ENCODE measurements at places on chromosomes 3 and 15. TPM values are rescaled to one million over a fixed set of nuclear protein-coding genes. Genes with fewer than 3 reads are reported as not detected.

DNA sequence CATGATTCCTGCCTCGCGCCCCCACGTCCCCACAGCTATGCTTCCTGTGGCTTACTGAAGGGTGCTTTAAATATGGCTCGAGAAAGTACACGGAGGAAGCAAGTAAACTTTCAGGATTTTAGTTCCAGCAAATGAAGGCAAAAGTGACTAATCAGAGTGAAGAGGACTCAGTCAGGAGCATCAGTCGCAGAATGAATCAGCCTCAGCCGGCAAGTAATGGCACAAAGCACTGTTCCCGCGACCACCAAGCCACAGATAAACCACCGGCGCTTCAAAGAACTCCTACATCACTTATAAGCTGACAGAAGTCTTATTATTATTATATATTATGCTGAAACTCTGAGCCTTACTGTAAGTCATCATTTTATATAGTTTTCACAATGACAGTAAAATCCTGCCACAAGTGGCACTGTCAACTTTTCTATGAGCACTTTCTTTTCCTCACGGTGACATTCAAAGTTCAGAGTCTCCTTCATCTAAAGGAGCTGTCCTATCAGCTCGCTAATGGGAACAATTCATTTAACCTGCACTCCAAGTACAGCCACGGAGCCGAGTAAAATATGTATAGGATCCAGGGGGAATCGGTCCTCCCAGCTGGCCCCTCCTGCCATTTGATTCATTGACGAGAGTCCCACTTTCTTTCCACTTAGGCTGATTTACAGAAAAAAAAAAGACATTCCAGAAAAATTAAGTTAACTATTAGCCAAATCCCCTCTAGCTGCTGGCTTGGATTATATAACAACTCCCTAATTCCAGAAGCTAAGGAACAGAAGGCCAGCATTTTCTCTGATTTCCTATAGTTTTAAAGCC lies 217.0 kb upstream of the ICE2 start:
- no peak for DNase-seq

DNA sequence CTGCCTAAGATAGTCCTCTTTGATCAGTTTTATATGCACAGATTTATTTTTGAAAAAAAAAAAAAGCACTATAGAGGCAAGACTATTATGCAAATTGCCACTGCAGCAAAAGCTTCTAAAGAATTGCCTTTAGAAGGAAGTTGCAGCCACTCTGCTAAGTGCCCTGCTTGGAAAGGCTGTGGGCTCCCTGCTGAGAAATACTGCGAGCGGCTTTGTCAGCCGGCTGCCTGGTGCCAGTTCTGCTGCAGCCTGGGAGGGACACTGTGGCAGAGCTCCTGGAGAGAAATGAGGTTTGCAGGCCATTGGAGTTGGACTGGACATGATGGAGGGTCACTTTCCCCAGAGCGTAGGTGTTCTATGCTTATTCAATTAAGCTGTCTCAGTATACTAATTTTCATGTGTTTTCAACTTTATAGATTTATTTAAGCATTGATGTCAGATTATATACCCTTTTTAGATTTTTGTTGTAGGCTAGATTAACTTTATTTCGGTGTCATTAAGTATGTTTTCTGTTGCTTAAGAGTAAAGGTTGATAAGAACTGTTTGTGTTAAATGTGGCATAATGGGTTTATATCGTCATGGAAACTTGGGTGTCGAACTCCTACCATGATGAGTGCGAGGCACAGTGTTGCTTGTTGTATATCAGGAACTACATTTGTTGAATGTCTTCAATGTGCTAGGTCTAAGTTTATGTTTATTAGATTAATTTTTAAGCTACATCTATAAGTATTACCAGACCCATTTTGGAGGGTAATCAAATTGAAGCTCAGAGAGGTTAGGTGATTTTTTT lies 6.6 kb downstream of the MAP2K5 start:
- no peak for DNase-seq

DNA sequence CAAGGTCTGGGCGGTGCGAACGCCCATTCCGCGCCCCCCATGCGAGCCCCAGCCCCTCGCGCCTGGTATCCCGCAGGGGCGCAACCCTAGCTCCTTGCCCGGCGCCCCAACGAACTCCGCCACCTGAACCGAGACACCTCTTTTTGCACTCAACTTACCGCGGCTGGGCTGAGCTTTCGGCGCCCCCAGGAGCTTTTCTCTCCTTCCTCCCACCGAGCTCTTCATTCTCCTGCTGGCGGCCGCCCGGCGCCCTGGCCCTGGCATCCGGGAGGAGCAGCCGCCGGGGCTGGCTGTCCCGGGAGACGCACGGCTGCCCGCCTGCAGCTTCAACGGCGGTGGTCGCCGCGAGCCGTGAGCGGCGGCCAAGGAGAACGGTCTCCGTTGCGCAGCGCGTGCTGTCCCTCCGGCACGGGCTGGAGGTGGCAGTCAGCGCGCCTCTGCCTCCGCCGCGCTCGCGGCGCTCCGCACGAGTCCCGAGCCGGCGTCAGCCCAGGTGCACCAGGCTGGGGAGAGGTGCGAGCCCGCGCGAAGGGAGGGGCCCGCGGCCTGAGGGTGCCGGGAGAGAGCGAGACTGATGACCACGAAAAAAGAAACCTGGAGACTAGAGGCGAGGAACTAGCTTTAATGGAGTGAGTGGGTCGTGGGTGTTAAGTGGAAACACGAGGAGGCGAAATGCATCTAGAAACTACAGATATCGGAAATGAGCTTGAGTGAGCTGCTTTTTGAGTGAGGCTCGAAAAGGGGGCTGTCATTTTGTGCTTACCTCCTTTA lies 621.5 kb upstream of the ZNF385D start:
- no peak for DNase-seq

The BTLA gene
- total RNA-seq, result 78.4 TPM

DNA sequence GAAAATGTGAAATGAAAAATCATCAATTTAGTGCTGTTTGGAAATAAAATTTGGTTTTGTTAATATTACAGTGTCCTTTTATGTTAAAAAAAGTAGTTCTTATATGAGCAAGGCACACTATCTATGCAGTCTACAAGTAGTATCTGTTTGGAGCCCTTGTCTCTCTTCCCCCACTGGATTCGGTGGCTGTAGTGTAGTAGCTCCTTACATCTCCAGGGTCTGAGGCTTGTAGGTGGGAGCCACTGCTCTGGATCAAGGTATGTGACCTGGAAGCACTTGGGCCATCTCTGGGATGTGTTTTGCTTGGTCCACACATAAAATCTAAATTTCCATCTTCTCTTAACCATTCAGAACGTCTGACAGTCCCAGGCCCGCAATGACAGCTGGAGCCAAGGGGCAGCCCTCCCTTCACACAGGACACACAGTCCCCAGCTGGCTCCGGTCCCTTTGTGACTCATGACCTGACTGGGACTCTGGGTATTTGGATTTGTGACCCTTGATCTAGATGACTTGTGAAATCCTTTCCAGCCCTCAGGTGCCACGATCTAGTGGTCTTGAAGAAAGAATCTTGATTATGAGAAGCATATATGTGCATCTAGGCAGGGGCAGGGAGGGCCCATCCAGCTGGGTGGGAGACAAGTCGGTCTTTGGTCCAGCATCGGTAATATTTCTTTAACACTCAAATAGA lies 80.0 kb downstream of the USP13 start:
- DNase-seq, result no peak

The NSUN3 gene
- total RNA-seq, result 10.6 TPM

Data from GM12878 (cell line).